ENCODE measurements at places on chromosomes 13 and 19.
A peak's percentile ranks its signal among the peaks of the same experiment; 100 is the strongest.

- no peaks in the 10 kb centered on the region for H3K36me3 ChIP-seq
- H3K27me3 ChIP-seq, result no peaks in the 10 kb centered on the region
- no peak overlapping the region for H3K27ac ChIP-seq
- H3K4me3 ChIP-seq, result no peak overlapping the region
Measured at GRCh38 chr13:32581177-32581786, 5.0 kb upstream of the PDS5B start.

- no peak overlapping the region for H3K4me3 ChIP-seq
- no peak overlapping the region for H3K27ac ChIP-seq
- peaks cover 5% of the 10 kb centered on the region for H3K4me1 ChIP-seq
- H3K36me3 ChIP-seq, result no peaks in the 10 kb centered on the region
- peak; percentile 39 for DNase-seq
- no peaks in the 10 kb centered on the region for H3K27me3 ChIP-seq
Measured at GRCh38 chr13:85509512-85509911, 289.7 kb downstream of the SLITRK6 start.

DNA sequence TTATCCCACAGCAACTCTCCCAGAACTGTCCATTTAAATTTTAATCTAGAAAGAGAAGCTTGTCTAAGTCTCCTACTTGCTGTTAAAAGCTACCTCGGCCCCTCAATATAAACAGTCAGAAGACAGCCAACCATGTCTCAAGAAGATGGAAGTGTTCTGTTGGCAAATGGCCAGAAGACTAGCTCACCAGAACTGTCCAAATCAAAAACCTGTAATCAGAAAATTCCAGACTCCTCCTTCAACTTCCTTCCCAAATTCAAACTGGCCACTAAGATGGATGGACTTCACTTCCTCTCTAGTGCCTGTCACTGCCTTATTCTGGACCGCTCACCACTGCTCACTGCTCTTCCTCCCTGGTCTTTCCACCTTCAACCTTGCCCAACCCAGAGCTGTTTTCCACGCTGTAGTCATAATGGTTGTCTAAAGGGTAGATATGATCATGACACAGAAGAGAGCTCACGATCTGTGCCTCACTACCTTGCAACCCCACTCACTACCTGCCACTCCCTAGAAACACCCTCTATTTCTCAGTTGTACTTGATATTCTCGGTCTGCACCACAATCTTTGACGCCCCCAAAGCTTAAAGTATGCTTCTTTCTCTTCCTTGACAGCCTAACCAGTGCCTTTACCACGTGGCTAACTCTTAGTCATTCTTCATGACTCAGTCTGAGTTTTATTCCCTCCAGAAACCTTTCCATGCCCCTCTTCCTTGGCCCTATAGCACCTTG is 9.2 kb downstream of the FGF14 start:
- H3K4me3 ChIP-seq, result no peak overlapping the region
- no peaks in the 10 kb centered on the region for H3K36me3 ChIP-seq
- H3K27ac ChIP-seq, result no peak overlapping the region
- no peaks in the 10 kb centered on the region for H3K4me1 ChIP-seq
- no peaks in the 10 kb centered on the region for H3K27me3 ChIP-seq

- H3K4me3 ChIP-seq, result no peak overlapping the region
- no peaks in the 10 kb centered on the region for H3K27me3 ChIP-seq
- no peak for DNase-seq
Measured at GRCh38 chr19:15488489-15489226, 9.4 kb upstream of the PGLYRP2 start.

GRCh38 chr13:19058566-19058965 is 123.1 kb downstream of the TUBA3C start:
- H3K27me3 ChIP-seq, result no peaks in the 10 kb centered on the region
- H3K4me3 ChIP-seq, result no peak overlapping the region
- H3K36me3 ChIP-seq, result no peaks in the 10 kb centered on the region
- DNase-seq, result no peak

GRCh38 chr13:34506796-34507195 is 435.3 kb upstream of the NBEA start:
- no peaks in the 10 kb centered on the region for H3K27me3 ChIP-seq
- H3K36me3 ChIP-seq, result no peaks in the 10 kb centered on the region
- H3K4me1 ChIP-seq, result no peaks in the 10 kb centered on the region
- no peak overlapping the region for H3K4me3 ChIP-seq

DNA sequence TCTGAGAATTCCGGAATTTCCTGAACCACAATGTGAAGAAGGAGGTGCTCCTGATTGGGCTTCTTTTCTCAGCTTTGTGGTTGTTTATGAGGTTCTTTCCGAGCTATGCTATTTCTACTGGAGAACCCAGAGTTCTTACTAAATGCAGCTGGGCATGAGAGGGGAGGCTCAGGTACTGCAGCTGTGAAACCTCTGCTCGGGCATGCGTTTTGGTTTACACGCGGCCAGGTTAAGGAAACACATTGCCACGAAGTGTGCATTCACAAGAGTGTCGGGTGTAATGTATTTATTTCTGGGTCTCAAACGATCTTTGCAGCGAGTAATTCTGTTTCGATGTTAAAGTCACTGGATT is 661 bp upstream of the MIR17HG start:
- no peak for DNase-seq
- no peak overlapping the region for H3K27ac ChIP-seq

DNA sequence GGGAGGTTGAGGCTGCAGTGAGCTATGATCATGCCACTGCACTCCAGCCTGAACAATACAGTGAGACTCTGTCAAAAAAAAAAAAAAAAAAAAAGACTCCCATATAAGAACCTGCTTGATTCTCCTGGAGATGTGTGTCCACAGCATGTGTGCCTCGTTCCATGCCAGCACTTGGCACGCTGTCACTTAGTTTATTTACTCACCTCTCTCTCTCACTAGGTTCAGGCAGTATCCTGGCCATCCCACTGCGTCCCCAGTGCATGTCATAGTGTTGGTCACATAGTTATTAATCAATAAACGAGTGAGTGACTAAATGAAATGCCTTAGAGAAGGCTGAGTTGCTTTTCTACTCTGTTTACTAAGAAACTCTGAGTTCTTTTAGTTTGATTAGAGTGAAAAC is 79.1 kb upstream of the GPR12 start:
- no peak overlapping the region for H3K4me3 ChIP-seq
- no peaks in the 10 kb centered on the region for H3K4me1 ChIP-seq
- DNase-seq, result no peak
- H3K36me3 ChIP-seq, result no peaks in the 10 kb centered on the region
- H3K27ac ChIP-seq, result no peak overlapping the region

DNA sequence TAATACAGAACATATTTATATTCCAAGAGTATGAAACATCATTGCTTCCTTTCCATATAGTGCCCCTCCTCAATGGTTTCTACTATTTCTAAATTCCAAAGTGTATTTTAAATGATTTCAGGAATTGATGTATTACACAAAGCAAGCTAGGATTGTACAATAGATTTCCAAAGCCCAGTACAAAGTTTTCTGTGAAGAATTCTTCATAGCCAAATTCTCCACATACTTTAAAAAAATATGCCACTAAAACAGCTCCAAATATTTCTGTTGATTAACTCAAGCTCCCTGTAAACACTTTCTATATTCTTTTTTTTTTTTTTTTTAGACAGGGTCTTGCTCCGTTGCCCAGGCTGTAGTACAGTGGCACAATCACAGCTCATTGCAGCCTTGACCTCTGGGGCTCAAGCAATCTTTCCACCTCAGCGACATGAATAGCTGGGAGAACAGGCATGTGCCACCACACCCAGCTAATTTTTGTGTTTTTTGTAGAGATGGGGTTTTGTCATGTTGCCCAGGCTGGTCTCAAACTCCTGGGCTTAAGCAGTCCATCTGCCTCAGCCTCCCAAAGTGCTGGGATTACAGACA is 50.6 kb downstream of the ELF1 start:
- no peak overlapping the region for H3K27ac ChIP-seq
- no peaks in the 10 kb centered on the region for H3K27me3 ChIP-seq
- H3K4me1 ChIP-seq, result no peaks in the 10 kb centered on the region
- no peak overlapping the region for H3K4me3 ChIP-seq

DNA sequence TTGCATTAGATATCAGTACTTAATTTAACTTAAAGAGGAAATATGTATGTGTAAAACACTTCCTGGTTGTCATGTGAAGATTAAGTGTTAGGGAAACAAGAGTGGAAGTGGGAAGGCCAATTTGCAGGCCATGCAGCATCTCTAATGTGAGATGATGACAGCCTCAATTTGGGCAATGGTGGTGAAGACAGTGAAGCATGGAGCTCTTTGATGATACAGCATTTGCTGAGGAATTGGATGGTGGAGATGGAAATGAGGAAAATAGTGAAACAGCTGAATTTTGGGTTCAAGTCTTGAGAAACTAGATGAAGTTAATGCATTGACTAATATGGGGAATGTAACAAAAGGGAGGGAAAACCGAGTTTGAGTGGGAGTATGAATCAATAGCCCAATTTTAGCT is 231.7 kb upstream of the MIR17HG start:
- no peaks in the 10 kb centered on the region for H3K36me3 ChIP-seq
- H3K27me3 ChIP-seq, result no peaks in the 10 kb centered on the region
- no peaks in the 10 kb centered on the region for H3K4me1 ChIP-seq
- no peak overlapping the region for H3K27ac ChIP-seq
- DNase-seq, result no peak
- H3K4me3 ChIP-seq, result no peak overlapping the region

GRCh38 chr19:51122112-51122981 is 2.4 kb upstream of the SIGLEC9 start:
- no peak overlapping the region for H3K27ac ChIP-seq
- H3K36me3 ChIP-seq, result no peaks in the 10 kb centered on the region
- H3K4me3 ChIP-seq, result no peak overlapping the region
- no peaks in the 10 kb centered on the region for H3K27me3 ChIP-seq

DNA sequence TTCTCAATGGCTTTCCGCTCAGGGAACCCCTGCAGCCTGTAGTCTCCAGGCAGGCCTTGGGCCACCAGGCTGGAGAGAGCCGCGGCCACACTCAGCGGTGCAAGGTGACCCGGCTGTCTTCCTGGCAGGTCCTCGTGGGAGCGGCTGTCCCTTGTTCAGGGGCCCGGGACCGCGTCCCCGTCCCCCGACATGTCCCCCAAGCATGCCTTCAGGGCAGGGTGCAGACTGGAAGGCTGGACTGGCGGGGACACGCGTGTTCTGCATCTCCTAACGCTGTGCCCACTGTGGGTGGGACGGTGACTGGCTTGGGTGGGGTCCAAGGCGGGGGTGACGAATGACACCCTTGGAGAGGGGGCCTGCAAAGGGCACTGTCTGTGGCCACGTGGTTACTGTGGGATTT is 93.6 kb downstream of the WTIP start:
- H3K36me3 ChIP-seq, result no peaks in the 10 kb centered on the region
- no peaks in the 10 kb centered on the region for H3K4me1 ChIP-seq
- no peak overlapping the region for H3K27ac ChIP-seq
- H3K4me3 ChIP-seq, result no peak overlapping the region

GRCh38 chr13:51222686-51223559 is 725 bp downstream of the FAM124A start:
- no peaks in the 10 kb centered on the region for H3K36me3 ChIP-seq
- DNase-seq, result no peak
- H3K27me3 ChIP-seq, result peaks cover 56% of the 10 kb centered on the region
- no peaks in the 10 kb centered on the region for H3K4me1 ChIP-seq

GRCh38 chr19:30671622-30672051 is 299.5 kb downstream of the ZNF536 start:
- no peaks in the 10 kb centered on the region for H3K36me3 ChIP-seq
- no peak for DNase-seq
- H3K27me3 ChIP-seq, result peaks cover 3% of the 10 kb centered on the region

DNA sequence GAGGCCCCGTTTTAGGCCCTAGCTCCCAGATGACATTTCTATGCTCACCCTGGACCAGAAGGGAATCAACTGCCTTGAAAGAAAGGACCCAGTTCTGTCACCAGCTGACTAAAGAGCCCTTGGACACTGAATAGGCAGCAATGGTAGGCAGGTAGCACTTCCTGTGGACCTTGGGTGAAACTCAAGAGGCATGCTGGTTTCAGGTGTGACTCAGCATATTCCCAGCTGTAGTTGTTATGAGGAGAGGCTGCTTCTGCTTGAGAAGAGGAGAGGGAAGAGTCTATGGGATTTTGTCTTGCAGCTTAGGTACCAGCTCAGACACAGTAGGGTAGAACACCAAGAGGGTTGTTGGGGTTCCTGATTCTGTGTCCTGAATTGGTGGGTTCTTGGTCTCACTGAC is 37.9 kb upstream of the HTR2A start:
- no peak overlapping the region for H3K4me3 ChIP-seq
- H3K27me3 ChIP-seq, result peaks cover 7% of the 10 kb centered on the region
- H3K4me1 ChIP-seq, result no peaks in the 10 kb centered on the region
- DNase-seq, result no peak
- H3K27ac ChIP-seq, result no peak overlapping the region

DNA sequence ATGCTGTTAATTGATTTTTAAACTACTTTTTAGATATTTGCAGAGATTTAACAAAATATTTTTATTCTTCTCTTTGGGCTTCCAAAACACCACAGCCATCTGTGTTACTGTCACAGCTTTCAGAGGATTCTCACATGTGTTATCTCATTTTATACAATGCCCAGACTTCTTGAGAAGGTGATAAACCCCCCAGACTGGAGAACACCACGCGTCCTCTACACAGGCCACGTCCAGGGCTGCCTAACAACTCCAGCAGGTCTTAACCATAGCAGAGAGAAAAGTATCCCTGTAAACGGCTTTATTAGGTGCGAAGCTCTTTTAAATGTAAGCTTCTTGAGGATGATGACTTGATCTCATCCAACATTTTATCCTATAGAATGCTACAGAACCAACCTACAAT is 2.0 kb downstream of the GPR183 start:
- H3K4me3 ChIP-seq, result no peak overlapping the region
- DNase-seq, result no peak

GRCh38 chr19:4831304-4831978 is at the start of gene TICAM1:
TSS of gene TICAM1 (minus strand) at chr19:4831712. CDS start at chr19:4818377, 13,335 bp downstream.
- DNase-seq, result peak; percentile 39
- H3K27ac ChIP-seq, result peak within 1 kb of the TSS; percentile 64
- H3K27me3 ChIP-seq, result no peaks in the 10 kb centered on the region

DNA sequence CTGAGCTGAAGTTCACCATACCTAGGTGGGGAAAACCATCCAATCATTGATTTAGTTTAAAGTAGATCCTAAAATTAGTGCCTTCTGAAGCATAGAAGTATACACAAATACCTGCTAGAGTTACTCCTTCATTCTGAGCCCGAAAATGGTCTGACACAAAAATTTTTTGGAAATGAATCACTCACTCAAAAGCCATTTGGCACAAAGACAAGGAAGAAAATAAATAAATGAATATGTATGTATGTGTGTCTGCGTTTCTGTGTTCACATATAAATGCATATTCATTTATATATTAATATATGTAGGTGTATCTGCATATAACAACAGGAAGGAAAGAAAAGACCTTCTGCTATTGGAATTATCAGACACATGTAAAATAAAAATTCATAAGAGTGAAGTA is 614.4 kb upstream of the PCDH9 start:
- no peak overlapping the region for H3K27ac ChIP-seq
- DNase-seq, result peak; percentile 15
- H3K4me3 ChIP-seq, result no peak overlapping the region
- no peaks in the 10 kb centered on the region for H3K27me3 ChIP-seq
- no peaks in the 10 kb centered on the region for H3K4me1 ChIP-seq
- no peaks in the 10 kb centered on the region for H3K36me3 ChIP-seq

GRCh38 chr13:31053896-31054295 is 107.8 kb downstream of the HSPH1 start:
- H3K27ac ChIP-seq, result no peak overlapping the region
- H3K4me1 ChIP-seq, result no peaks in the 10 kb centered on the region
- H3K36me3 ChIP-seq, result no peaks in the 10 kb centered on the region
- DNase-seq, result no peak
- no peaks in the 10 kb centered on the region for H3K27me3 ChIP-seq
- no peak overlapping the region for H3K4me3 ChIP-seq

GRCh38 chr13:39391761-39392160 is 211.2 kb downstream of the LHFPL6 start:
- H3K4me1 ChIP-seq, result no peaks in the 10 kb centered on the region
- no peak for DNase-seq
- H3K27ac ChIP-seq, result no peak overlapping the region
- H3K4me3 ChIP-seq, result no peak overlapping the region
- no peaks in the 10 kb centered on the region for H3K27me3 ChIP-seq

GRCh38 chr19:18855647-18856384 is 24.1 kb downstream of the UPF1 start:
- H3K4me3 ChIP-seq, result no peak overlapping the region
- DNase-seq, result no peak
- H3K27me3 ChIP-seq, result no peaks in the 10 kb centered on the region
- no peak overlapping the region for H3K27ac ChIP-seq
